ENCODE measurements at places on chromosomes 13 and 19. TPM values are rescaled to one million over a fixed set of nuclear protein-coding genes. Genes with fewer than 3 reads are reported as not detected.

The PLIN5 gene
- total RNA-seq, result not detected

The TIMM13 gene
- total RNA-seq, result 66.4 TPM

The TNFSF13B gene
- 9.3 TPM for total RNA-seq

The LPAR6 gene
- 32.0 TPM for total RNA-seq

The ZSCAN5C gene
- total RNA-seq, result not detected

The ZNF415 gene
- total RNA-seq, result 0.35 TPM

The SPC24 gene
- 62.8 TPM for total RNA-seq

The TMEM205 gene
- 28.1 TPM for total RNA-seq

The OCEL1 gene
- 23.3 TPM for total RNA-seq

The LRG1 gene
- total RNA-seq, result 0.32 TPM

The ZNF575 gene
- total RNA-seq, result 2.9 TPM
